Hematopoietic multipotent progenitor cell treated with erythropoietin and hydrocortisone succinate and interleukin-3 and kit ligand, for 15 days (in vitro differentiated cells): ENCODE measurements at places on chromosomes 5 and 9.

DNA sequence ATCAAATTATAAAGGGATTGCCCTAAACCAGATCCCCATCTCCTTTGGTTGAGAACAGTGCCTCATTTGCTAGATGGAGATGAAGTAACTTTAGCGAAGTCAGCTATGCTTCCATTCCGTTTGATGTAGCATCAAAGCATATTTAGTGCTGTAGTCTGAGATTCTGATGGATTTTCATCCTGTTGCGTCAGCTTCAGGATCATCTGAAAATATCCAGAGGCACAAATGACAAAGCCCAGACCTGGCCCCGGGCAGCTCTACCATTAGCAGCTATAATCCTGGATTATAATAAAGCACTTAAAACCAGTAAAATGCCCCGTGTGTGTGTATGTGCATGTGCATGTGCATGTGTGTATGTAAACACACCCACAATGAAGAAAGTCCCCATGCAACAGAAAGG lies 44.7 kb downstream of the ERAP1 start:
- no peak for DNase-seq

GRCh38 chr5:81899123-81899522 lies 72.7 kb upstream of the ATG10 start:
- DNase-seq: no peak

- no peak for DNase-seq
Measured at GRCh38 chr9:116437411-116438370, 249.4 kb upstream of the TRIM32 start.

GRCh38 chr5:57113481-57113880 lies 60.4 kb upstream of the GPBP1 start:
- DNase-seq: no peak

GRCh38 chr5:102664616-102665335 lies 90.3 kb upstream of the PAM start:
- no peak for DNase-seq

GRCh38 chr5:167897371-167897770 lies 394.1 kb upstream of the WWC1 start:
- DNase-seq: no peak

- no peak for DNase-seq
Measured at GRCh38 chr5:149682532-149683075, 47.5 kb upstream of the PPARGC1B start.

DNA sequence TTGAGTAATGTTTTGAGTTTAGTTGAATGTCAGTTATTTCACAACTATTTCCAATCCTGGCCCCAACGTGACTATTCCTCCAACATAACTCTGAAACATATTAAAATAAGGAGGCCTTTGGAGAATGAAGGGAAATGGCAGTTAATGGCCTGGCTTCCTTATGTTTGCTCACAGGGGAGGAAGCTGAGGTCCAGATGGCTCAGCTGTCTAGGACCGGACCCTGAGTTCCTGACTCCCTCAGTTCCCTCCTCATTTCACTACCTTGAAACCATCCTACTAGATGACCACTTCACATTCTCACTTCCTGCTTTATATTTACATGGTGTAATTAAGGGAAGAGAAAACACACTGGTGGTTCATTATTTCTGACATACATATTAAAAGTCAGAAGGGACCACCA lies 6.6 kb downstream of the OTULINL start:
- no peak for DNase-seq

DNA sequence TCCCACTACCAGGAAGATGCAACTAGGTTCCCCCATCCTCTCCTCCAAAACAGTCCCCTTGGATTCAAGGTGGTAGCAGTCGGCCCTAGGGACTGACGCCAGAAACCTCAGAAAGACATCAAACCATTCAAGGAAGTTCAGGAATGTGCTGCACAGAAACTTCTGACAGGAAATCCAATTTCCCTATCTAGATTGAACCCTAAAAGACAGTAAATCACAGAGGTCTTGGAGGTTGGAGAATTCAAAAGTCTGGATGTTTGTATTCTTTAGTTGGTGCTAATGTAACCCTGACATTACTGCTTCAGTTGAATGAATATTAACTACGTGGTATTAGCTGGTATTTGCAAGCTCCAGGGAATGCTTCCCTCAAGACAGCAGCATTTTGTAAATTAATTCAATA lies 125.3 kb downstream of the SYK start:
- no peak for DNase-seq

GRCh38 chr5:83009408-83009807 lies 67.8 kb downstream of the TMEM167A start:
- no peak for DNase-seq

GRCh38 chr5:150461231-150461630 lies 11.7 kb upstream of the RPS14 start:
- no peak for DNase-seq

GRCh38 chr5:61878471-61878870 lies 427.5 kb upstream of the KIF2A start:
- no peak for DNase-seq

GRCh38 chr5:60230456-60230855 lies 336.9 kb upstream of the PDE4D start:
- no peak for DNase-seq

DNA sequence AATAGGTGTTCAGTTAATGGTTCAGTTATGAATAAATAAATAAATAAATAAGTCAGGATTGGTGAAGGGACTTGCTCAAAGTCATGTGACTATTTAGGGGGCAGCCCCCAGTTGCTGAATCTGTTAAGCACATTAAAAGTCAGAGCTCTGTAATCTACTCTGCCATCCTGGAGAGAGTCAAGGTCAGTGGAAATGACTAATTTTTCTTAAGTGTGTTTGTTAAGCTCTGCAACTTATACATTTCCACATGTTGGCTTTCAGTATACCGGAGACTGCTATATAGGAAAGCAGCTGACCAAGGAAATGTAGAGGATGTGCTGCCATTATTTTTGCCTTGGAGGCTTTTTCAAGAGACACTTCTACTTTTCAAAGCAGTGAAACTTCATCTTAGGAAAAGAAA lies 57.9 kb downstream of the KIAA1958 start:
- no peak for DNase-seq

GRCh38 chr5:107564931-107565372 lies 105.8 kb downstream of the EFNA5 start:
- DNase-seq: no peak

DNA sequence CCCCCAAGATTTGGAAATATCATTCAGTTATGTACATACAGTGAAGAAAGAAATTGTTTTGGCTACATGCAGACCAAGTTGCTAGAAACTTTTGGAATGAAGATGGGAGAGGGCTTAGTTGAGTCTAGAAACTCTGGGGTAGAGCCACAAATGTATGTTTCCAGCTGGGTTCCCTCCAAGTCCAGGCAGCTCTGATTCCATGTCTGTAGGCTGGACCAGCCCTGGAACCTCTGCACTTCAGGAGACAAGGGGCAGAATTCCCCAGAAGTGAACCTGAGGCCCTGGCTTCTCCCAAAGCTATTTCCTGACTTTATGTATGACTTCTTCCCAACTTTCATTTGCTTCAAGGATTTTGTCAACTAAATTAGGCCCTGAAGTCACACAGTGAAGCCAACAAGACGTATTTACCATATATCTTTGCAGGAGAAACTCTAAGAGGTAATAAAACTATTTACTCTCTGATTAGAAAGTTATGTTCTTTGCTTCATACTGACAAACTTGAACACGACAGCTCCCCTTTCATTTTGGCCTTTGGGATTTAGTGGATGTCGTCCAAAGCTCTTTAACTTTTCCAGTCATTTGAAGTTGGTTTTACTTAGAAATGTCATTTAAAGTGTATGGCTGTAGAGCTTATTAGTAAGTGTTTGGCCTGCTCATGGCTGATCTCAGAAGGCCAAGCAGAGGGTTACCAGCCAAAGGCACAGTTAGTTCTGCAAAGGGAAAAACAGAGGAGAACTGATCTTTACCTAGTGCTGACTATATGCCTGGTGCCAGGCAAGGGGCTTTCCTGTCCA lies 152.0 kb upstream of the SLC28A3 start:
- DNase-seq: no peak

GRCh38 chr9:93298498-93299417 lies 114.8 kb downstream of the WNK2 start:
- no peak for DNase-seq

DNA sequence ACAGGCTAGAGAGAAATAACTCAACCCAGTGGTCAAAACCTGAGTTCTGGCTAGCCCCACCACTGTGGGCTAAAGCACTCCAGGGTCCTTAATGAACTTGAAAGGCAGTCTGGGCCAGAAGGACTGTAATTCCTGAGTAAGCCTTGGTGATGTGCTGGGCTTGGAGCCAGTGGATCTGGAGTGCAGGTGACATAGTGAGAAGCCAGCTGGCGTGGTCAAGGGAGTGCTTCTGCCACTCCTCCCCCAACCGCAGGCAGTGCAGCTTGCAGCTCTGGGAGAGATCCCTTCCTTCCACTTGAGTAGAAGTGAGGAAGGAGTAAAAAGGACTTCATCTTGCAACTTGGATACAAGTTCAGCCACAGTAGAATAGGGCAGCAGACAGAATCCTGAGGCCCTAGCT lies 424.0 kb downstream of the CDH18 start:
- no peak for DNase-seq

- no peak for DNase-seq
Measured at GRCh38 chr5:157212307-157212706, 31.7 kb downstream of the ITK start.

DNA sequence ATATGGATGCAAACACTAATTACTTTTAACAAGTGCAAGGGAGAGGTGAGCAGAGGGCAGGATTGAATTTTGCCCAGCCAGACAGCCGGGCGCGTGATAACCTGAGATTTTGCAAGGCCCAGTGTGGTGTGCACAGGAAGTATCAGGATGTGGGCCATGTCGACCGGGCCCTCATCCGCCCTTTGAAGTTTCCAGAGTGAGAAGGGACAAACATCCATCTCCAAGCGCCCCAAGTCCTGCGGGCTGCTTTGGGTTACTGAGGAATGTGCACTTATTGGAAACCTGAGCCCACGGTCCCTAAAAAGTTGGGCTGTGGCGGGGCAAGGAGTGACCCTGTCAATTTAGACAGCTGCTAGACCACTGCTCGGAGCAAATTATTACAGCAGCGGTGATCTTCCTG lies 272.2 kb upstream of the IRX2 start:
- DNase-seq: no peak

- DNase-seq: no peak
Measured at GRCh38 chr9:7338586-7339281, 460.8 kb downstream of the DMAC1 start.
